CD4-positive, alpha-beta T cell treated with Interleukin-17A for 1 hour (primary cell): ENCODE measurements at places on chromosomes 1 and 21.

DNA sequence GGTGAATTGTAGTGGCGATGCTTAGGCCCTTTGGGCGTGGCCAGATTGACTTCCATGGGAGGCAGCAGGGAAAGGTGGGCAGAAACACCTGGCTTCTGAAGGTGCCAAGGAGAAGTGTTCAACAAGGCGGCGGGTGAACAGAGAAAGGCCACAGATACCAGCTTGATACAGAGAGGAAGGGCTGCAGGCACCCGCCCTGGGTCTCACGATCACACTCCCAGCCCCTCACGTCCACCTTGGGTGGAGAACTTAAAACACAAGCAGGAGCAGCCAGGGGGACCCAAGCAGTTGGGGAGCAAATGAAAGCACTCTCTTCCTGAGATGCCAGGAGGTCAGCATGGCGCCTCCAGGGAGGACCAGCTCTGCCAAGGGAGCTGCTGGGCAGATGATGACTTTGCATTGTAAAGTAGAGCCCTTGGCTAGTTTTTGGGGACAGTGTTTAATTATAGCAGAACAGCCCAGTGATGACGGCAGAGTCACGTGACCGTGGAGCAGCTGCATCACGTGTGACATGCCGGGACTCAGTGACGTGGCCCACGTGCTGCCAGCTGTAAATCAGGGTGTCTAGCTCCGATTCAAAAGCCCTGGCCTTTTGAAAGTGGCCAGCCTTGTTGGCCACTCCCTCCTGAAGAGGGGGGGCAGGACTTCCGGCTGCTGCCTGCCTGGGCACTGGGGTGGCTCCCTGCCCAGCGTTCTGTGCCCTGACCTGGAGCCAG, 19.0 kb downstream of the SLC37A1 start:
- DNase-seq: no peak

- DNase-seq: no peak
Observed at GRCh38 chr21:26405735-26406361, 167.2 kb downstream of the CYYR1 start.

DNA sequence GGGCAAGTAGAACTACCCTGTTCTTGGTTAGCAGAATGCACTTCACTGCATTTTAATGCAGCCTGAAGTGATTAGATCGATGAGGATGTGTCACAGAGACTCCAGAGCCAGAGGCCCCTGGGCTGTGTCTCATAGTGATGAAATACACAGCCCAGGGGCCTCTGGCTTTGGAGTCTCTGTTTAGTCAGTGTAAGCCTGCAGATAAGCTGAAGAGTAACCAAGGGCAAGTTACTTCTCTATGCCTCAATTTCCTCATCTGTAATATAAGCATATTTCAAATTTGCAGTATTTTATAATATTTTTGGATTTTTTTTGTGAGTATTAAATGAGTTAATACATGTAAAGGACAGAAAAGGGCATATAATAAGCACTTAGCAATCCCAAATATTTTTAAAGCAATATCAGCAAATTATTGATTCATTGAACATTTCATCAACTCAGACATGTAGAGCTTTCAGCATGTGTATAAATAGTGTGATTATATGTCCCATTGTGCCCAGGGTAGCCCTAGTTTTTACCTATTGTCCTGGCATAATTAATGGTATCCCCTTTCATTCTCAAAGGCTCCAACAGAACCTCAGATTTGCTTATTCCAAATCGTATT, 23.6 kb upstream of the APOBEC4 start:
- DNase-seq: no peak

- no peak for DNase-seq
Observed at GRCh38 chr1:21874778-21875547, 62.1 kb downstream of the HSPG2 start.

- peak; percentile 74 for DNase-seq
Observed at GRCh38 chr1:167043752-167044488, 46.3 kb downstream of the GPA33 start.

DNA sequence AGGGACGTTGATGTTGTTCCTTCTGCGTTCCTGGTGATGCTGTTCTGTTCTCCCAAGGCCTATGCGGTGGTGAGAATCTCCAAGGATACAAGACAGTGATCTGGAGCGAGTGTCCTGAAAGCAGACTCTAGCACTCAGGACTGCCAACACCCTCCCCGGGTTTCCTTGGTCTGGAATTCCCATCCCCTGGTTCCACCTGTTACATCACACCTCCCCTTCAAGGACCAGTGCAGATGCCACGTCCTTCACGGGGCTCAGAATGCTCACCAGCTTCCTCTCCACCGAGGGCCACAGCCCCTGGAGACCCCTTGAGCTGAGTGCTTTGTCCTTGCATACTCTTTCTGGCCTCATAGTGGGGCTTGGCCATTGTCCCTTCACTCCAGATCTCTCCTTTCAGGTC, 43.5 kb downstream of the B3GALT5 start:
- no peak for DNase-seq

- DNase-seq: no peak
Observed at GRCh38 chr1:156987715-156988114, 57.8 kb downstream of the ARHGEF11 start.

DNA sequence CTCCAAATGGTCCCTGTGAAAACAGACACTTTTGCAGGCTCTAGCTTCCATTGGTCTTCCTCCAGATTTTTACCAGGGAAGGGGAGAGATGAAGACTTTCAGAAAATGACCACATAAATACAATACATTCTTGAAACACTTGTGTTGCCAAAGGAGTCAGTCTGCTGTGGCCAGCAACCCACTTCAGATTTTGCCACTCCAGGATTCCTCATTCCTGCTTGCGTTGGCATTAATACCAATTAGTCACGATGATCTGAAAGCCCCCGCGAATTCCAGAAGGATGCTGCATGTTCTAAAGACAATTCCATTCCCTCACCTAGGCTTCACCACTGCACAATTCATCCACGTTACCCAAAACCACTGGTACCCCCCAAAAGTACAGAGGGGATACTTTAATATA, 7.9 kb upstream of the BACE2 start:
- DNase-seq: no peak

DNA sequence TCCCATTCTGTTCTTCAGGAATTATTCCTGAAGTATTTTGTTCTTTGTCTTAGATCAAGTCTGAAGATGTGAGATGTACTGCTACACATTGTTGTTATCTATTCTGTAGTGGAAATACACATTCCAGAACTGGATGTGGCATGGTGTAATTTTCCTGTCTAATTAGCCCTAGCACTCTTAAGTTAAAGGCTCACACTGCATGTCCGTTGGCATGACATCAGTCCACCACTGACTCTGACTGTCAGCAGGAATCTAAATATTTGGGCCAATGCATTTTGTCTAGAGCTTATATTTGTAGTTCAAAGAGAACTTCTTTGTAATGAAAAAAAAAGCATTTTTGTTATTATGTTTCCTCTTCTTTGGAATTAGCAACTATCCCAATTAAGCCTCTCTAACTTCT, 201.0 kb downstream of the S1PR1 start:
- DNase-seq: no peak

DNA sequence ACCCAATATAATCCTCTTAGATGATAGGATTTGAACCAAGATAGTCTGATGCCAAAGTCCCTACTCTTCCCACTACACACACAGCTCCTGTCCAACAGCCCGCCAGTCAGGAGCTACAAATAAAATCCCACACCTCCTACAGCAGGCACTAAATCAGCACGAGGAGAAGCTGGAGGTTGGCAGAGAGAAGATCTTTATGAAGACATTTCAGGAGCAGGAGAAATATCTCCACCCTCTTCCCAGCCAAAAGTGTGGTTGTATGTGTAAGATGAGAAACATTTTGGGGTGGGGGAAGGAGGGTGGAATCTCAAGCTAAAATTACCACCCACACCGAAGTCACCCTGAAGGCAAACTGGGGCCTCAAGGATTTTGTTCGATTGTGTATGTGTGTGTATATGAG, 54.5 kb downstream of the PLXNA2 start:
- no peak for DNase-seq

DNA sequence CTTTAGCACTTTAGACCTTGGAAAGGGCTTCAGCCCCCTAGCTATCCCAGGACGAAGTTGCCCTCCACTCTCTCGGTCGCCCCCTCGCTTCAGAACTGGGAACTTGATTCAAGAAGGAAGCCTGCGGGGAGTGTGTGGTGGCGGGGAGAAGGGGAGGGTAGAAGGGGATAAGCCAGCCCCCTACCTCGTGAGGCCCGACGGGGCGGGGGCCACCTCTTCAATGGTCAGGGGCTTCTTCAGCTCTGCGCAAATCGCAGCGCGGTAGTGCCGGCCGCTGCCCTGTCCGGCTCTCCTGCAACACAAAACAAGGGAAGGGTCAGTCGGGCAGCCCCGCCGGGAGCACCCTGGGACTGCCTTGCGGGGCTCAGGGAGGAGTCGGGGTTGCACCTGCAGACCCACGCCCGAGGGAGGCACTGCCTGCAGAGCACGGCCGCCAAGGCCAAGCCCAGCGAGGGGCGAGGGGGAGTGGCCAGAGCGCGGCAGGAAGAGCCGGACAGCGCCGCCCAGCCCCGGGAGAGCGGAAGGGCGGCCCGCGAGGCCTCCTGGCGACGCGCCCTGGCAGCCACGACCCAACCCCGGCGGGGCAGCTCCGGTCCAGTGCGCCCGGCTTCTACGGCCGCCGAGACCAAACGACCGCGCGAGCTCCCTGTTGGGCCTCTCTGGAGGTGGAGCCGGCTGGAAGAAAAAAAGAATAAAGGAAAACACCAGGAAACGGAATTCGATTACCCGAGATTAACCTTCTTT, 56.2 kb upstream of the RASAL2 start:
- no peak for DNase-seq

GRCh38 chr1:189192741-189193520, 1284.7 kb downstream of the BRINP3 start:
- no peak for DNase-seq

DNA sequence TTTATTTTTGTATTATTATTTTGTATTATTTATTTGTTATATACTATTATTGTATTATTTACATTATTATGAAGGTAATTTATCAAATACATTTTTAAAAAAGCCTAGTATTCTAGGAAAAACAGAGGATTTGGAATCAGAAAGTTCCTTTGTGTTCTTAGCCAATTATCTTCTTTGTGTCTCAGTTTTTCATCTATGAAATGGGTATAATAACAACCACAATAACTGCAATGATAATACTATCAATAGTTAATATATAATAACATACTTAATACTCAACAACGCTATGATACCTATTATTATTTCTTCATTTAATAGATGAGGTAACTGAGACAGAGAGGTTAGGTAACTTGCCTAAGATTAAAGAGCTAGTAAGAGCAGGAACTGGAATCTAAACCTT, 80.4 kb upstream of the GNG4 start:
- no peak for DNase-seq
